ENCODE measurements at places on chromosomes 2 and 18. TPM values are rescaled to one million over a fixed set of nuclear protein-coding genes. Genes with fewer than 3 reads are reported as not detected.

The SYT4 gene
- not detected for total RNA-seq

GRCh38 chr2:7826656-7827055 lies 855.2 kb upstream of the ID2 start:
- DNase-seq, result no peak

The GALR1 gene
- total RNA-seq, result not detected

DNA sequence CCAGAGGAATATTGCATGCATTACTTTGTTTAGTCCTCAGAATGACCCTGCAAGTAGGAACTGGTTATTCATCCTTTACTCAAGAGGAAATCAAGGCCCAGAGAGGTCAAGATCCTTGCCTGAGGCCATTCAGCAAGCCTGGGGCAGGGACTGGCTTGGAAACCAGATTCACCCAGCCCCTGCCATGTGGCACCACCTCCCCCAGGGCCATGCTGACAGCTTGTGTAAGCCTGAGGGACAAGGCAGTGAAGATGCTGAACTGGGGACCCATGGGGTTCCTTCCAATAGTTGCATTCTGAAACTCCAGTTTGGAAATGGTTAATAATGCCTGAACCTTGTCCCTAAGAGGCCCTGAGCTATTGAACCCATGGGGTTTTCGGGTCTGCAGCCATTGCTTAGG lies 24.2 kb downstream of the TCF7L1 start:
- DNase-seq, result no peak

The CCT7 gene
- 315 TPM for total RNA-seq

GRCh38 chr2:172806493-172806892 lies 70.8 kb downstream of the RAPGEF4 start:
- DNase-seq, result peak; percentile 50

The SLC40A1 gene
- total RNA-seq, result 3.1 TPM

DNA sequence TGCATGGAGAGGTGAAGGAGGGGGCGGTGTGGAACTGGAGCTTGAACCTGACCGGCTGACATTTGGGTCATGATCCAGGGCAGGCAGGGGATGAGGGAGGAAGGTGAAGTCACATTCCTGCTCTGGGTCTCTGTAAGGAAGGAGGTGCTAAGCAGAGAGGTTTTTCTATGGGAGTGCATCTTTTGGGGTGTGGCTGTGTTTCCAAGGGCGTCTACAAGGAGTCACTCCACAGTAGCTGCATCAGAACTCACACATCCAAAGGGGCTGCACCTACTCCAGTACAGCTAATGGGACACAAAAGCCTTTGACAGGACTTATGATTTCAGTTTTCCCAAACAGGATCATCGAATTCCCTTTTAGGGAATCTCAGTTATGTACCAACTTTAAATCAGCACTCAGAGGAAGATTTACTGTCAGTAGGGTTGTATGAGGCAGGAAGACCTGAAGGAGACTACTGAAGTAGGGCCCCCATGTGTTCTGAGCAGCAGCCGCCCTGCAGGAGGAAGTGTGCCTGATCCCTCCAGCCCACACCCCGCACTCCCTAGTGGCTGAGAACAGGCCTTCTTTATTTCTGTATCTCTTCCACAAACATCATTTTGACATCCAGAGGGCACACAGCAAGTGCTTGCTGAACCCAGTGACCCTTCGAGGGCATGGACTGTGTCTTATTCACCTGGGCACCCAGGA lies 137.2 kb downstream of the CELF4 start:
- DNase-seq, result no peak

DNA sequence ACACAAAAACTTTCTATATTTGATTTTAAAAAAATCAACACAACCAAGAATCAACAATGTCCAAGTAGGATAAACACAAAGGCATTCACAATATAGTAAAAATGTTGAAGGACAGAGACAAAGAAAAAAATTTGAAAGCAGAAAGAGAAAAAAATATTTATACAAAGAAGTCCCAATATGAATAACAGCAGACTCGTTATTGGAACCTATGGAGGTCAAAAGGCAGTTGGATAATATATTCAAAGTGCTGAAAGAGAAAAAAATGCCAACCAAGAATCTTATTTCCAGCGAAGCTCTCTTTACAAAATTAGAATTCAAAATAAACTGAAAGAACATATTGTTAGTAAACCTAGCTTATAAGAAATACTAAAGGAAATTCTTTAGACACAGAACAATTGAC lies 859.5 kb downstream of the LRP1B start:
- DNase-seq, result no peak

DNA sequence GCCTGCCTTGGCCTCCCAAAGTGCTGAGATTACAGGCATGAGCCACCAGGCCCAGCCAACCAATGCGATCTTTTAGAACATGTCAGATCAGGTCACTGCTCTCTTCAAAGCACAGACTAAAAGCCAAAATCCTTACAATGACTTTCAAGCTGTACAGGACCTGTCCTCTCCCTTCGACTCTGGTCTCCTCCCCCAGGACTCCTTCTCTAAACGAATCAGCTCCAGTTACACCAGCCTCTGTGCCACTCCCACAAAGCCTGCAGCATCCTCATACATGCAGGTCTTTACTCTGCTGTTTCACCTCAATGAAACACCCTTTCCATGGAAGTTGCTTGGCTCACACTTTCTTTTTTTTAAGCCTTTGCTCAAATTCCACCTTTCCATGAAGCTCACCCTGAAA lies 436.0 kb downstream of the METTL4 start:
- DNase-seq, result no peak

DNA sequence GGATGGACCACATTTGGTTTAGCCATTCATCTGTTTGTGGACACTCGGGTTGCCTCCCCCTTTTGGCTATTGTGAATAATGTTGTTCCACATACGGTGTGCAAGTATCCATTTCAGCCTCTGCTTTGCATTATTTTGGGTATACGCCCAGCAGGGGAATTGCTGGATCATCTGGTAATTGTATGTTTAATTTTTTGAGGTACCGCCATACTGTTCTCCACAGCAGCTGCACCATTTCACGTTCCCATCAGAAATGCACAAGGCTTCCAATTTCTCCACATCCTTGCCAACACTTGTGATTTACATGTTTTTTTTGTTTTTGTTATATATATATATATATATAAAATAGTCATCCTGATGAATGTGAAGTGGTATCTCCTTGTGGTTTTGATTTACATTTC lies 54.6 kb upstream of the TWIST2 start:
- DNase-seq, result no peak

DNA sequence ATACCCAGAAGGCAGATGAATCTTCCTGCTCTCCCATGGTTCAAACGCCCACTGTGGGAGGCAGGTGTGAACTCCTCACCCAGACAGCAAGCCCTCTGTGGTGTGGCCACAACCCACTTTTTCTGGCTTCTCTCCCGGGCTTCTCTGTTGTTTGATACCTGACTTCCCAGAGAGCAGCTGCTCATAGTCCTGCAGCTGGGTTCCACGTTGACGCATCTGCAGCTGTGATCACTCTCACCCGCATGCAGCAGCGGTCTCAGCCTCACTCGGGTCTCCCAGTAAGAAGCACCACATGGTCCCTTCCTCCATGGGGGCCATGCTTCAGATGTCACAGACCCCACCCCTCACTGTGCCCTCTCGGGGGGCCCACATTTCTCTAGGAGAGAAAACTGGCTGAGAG lies 3.5 kb downstream of the ASPRV1 start:
- no peak for DNase-seq

- DNase-seq, result no peak
These were observed 15.0 kb downstream of the NFU1 start for GRCh38 chr2:69422198-69422597.

- DNase-seq, result peak; percentile 67
These were observed 54.1 kb upstream of the EPB41L5 start for GRCh38 chr2:119958670-119959268.

The CGREF1 gene
- 1.8 TPM for total RNA-seq

GRCh38 chr2:22281033-22281432 lies 1103.9 kb upstream of the KLHL29 start:
- DNase-seq, result peak; percentile 27

- DNase-seq, result no peak
These were observed 208.7 kb downstream of the CYP26B1 start for GRCh38 chr2:71938659-71939587.

DNA sequence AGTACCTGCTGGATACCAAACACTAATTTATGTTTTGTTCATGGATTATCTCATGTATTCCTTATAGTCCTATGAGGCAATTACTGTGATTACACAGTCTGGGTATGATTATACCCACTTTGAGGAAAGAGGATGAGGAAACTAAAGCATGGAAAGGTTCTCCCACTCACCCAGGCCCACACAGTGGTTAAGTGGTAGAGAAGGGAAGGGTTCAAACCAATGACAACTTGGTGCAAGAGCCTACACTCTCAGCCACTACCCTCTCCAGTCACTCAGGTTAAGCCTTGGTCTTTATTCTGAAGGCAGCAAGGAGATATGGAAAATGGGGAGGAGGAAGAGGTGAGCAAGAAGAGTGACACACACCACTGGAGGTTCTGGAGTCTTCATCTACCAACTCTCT lies 64.5 kb upstream of the PPP1CB start:
- DNase-seq, result no peak

- DNase-seq, result no peak
These were observed 179.8 kb upstream of the HAAO start for GRCh38 chr2:42971947-42972736.

- DNase-seq, result no peak
These were observed 19.6 kb upstream of the KCNJ13 start for GRCh38 chr2:232795920-232796319.

GRCh38 chr2:73175663-73176204 lies 26.6 kb upstream of the NOTO start:
- peak; percentile 38 for DNase-seq

DNA sequence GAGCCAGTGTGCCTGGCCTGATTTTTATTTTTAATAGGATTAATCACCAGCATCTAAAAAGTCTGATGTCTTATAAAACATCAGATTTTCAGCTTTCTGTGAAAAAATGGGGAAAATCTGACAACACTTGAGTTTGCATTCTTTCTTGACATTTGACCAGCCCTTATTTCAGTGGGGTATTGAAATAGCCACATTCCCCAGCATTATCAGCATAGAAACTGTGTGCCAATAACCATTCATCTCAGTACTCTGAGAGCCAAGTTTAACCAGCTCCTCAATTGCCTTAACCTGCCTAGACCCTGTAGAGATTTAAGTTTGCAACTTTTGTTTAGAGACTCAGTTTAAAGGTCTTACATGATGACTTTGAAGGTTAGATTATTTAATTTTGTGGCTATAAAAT lies 155.0 kb downstream of the CERS6 start:
- peak; percentile 47 for DNase-seq

DNA sequence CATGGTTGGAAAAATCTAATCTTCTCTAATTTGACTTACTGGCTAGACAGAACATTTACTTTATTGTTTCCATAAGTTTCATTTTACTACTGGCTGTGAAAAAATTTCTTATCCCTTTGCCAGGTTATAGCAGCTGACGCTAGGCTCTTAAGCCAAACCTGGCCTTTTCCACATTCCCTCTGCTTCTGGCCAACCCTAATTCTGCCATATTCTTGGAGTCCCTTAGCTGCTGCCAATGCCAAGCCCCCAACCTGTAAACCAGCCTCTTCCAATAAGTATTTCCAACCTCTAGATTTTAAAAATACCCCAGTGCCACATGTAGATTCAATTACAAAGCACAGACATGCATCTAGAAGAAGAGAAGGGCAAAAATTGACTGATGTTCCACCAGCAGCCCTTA lies 452.3 kb upstream of the MEX3C start:
- DNase-seq, result no peak

DNA sequence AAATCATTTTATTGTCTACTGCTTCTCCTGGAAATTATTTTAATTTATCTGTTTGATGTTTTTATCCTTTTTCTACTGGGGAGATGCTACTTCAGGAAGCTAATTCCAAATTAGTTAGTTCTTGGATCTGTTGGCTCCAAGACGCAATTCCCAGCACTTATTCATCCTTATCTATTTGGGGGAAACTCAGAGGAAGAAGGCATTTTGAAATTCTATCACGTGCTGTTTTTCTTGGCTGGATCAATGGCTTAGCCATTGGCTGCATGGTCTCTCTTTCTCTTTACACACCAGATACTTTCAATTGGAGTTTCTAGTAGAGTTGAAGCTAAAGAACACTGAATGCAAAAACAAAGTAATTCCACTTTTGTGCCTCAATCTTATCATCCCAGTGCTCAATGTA lies 98.3 kb downstream of the RAPGEF4 start:
- peak; percentile 74 for DNase-seq

The XIRP2 gene
- total RNA-seq, result not detected

- no peak for DNase-seq
These were observed 8.8 kb downstream of the RAB1A start for GRCh38 chr2:65120990-65121693.

The SLC16A14 gene
- total RNA-seq, result 4.2 TPM

The ELAC1 gene
- 7.6 TPM for total RNA-seq

DNA sequence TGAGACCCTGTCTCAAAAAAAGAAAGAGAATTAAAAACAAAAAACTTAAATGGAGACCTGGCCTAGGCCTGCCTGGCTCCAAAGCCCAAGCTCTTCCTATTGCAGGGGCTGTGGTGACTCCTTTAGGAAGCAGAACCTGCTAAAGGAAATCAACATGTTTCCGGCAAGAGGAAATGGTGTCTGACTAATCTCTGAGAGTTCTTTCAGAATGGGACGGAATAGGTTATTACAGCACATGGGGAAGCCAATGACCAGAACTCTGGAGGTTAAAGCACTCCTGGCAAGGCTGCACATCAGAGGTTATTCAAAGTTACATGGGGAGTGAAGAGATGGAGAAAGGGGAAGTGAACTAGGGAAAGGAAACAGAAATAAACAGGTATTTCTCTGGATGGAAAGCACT lies 21.4 kb downstream of the KIF3C start:
- no peak for DNase-seq
